Inflammatory macrophage (primary cell): ENCODE measurements at places on chromosomes 1 and 21.

GRCh38 chr1:54846716-54847284 is 40.2 kb downstream of the DHCR24 start:
- DNase-seq, result no peak

DNA sequence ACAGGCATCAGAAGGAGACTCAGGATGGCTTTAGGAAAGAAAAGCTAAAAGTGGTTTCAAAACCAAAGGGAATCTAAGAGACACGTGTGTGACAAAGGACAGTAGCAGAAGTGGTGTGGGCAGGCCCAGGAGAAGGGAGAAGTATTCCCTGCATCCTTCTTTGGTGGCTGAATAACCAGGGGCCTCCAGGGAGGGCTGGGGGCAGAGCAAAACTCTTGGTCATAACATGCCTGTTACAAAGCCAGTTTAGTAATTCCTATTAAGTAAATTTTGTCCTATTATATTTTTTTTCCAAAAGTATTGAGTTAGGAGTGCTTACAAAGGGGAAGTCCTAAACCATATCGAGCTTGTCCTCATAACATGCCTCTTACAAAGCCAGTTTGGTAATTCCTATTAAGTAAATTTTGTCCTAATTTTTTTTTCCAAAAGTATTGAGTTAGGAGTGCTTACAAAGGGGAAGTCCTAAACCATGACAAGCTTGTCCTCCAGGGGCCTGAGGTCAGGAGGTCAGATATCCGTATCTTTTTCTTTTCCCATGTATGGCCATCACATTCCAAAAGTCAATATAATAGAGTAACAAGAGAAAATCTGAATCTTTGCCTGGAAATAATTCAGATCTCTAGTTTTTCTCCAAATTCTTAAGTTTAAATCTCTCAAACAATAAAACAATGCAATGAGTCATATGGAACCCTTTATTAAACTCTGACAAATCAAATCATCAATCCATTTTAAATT is 509.2 kb downstream of the LTN1 start:
- no peak for DNase-seq

- no peak for DNase-seq
Observed at GRCh38 chr1:206568779-206569352, 43.4 kb downstream of the EIF2D start.

- DNase-seq, result no peak
Observed at GRCh38 chr21:41888749-41889376, 9.7 kb upstream of the PRDM15 start.

DNA sequence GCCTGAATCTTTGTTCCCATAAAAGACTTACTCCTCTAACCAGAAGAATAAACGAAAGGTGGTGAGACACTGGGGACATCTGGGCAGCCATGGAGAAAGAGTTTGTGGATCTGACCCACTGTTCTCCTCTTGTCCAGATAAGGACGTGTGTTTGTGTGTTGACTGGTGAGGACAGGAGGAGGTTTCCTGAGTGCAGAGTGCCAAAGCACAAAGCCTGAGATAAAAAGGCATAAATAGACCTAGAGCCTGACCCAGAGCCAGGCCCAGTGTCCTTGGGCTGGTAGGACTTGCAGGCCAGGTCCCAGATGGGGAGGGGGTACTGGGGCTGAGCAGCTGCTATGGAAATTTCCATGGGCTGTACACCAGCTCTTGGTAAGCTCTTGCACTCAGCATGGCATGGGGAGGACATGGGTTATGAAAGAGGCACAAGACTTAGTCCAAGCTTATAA is 19.6 kb upstream of the COQ8A start:
- no peak for DNase-seq

GRCh38 chr1:38608202-38608864 is 251.2 kb downstream of the RRAGC start:
- DNase-seq, result no peak

GRCh38 chr21:38669186-38669585 is 136.5 kb upstream of the ETS2 start:
- DNase-seq, result peak; percentile 45

- no peak for DNase-seq
Observed at GRCh38 chr1:213123087-213123486, 72.0 kb downstream of the RPS6KC1 start.

- DNase-seq, result no peak
Observed at GRCh38 chr1:31105646-31106045, 40.1 kb upstream of the PUM1 start.

DNA sequence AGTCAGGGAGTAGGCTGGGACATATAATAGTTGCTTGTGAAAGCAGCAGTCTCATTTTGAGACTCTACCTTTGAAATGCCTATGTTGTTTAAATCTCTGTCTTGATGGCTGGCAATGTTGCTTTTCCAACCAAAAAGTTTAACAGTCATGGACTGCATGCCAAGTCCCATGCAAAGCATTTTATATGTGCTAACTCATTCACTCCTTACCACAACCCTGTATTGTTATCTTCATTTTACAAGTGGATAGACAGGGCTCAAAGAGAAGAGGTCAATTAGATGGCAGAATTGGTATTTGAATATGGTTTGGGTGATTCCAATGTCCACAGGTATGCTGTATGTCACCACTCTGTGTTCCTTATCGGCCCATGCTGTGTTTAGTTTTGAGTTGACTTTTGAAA is 331.4 kb upstream of the USP24 start:
- no peak for DNase-seq

- no peak for DNase-seq
Observed at GRCh38 chr1:225847610-225848009, 34.6 kb downstream of the TMEM63A start.

DNA sequence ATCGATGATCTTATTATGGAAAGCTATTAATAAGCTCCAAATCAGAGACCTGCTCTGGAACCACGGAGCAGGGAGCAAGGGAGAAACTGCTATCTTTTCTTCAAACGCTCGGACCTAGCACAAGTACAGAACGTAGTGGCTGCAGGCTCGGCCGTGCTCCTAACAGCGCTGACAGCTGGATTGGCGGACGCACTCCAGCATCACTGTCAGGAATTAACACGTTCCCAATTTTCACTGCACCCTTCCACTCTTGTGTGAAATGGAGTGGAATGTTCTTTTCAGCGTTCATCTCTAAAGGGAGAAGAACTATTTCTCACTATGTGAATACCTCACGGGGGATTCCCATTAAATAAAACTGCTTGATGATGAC is 106.9 kb downstream of the ZNF281 start:
- DNase-seq, result no peak

- peak; percentile 97 for DNase-seq
Observed at GRCh38 chr1:206012086-206012859, 9.1 kb upstream of the RAB7B start.

DNA sequence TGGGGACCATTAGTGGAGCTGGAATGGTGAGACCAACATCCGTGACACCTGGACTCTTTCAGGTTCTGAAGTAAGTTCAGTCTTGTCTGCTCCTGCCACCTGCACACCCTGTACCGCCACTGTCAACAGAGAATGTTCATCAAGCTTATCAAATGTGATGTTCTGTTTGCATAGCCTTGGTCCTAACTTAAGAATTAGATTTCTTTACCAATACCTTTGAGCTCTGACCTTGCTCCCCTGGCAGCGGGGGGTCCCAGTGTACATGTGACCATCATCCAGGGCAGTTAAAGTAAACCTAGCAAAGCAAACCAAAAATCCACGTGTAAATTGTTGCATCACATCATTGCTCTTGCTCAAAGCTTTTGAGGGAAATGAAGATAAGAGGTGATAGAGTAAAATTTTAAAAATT is 14.5 kb downstream of the SLC25A33 start:
- no peak for DNase-seq

DNA sequence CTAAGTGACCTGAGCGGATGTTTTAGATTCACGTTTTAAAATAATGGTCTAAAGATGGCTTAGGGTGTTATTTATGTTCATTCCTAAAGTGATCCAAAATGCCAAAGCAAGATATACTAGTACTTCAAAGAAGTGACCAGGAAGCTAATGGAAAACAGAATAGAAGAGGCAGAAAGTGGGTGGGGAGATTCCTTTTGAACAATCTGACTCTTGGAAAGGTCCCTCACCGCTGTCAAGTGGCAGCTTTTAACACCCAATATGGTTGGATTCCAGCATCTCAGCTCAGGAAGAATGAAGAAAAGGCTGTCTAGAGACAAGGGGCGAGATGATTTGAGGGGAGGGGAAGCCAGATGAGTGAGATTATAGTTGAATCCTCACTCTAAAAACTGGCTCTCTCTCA is 90.3 kb downstream of the SCMH1 start:
- DNase-seq, result no peak

GRCh38 chr1:77468257-77468948 is 186.6 kb downstream of the AK5 start:
- no peak for DNase-seq

- DNase-seq, result no peak
Observed at GRCh38 chr1:97258597-97258996, 537.0 kb downstream of the PTBP2 start.

DNA sequence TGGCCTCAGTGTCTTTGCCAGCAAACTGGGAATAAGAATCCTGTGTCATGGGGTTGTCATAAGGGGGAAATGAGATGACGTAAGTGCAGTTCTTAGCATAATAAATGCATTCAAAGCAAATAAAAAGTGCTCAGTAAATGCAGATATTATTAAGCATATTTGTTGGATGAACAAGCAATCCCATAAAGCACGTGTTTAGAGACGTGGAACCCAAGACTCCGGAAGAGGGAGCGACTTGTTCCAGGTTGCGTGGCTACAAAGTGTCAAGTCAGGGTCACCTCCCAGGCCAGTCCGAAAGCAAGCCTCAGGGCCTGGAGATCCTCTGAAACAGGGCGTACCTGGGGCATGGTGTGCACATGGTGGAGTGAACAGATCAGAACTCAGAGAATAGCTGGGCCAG is 58.0 kb upstream of the LAPTM5 start:
- no peak for DNase-seq

GRCh38 chr1:183757061-183757460 is 47.9 kb upstream of the RGL1 start:
- DNase-seq, result no peak

GRCh38 chr1:11874258-11874562 is 15.5 kb upstream of the NPPB start:
- DNase-seq, result no peak

DNA sequence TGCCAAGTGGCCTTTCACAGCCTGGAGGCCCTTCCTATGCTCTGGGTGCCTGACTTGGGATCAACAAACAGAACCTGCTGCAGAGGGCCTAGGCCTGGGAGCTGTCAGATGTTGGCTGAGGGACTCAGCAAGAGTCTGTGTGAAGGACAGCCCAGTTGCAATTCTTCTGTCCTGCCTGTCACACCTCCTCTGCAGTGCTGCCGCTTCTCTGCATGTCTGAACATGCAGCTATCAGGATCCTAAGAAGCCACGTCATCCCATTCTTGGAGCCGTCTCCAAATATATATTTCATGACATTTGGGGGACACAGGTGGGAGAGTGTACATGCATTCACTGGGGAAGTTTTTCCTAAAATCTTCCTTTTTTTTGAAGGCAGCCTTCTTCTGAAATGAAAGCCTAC is 8.6 kb downstream of the FCAMR start:
- no peak for DNase-seq

GRCh38 chr21:23131177-23131576 is 2133.0 kb downstream of the NCAM2 start:
- no peak for DNase-seq

DNA sequence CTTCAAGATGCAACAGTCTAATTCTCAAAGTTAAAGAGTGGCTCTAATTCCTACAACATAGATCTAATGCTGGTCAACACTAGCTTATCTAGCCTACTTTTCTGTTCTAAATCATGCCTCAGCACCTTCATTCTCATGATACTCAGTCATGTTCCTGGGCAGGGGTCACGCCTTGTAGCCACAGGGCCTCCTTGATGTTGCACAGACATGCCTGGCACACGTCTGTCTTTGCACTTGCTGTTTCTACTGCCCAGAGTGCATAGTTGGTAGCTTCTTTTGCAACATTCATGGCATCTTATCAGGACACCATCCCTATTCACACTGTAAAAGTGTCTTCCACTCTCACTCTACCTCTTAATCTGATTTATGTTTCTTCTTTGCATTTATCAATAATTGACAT is 76.6 kb downstream of the TBX15 start:
- no peak for DNase-seq

DNA sequence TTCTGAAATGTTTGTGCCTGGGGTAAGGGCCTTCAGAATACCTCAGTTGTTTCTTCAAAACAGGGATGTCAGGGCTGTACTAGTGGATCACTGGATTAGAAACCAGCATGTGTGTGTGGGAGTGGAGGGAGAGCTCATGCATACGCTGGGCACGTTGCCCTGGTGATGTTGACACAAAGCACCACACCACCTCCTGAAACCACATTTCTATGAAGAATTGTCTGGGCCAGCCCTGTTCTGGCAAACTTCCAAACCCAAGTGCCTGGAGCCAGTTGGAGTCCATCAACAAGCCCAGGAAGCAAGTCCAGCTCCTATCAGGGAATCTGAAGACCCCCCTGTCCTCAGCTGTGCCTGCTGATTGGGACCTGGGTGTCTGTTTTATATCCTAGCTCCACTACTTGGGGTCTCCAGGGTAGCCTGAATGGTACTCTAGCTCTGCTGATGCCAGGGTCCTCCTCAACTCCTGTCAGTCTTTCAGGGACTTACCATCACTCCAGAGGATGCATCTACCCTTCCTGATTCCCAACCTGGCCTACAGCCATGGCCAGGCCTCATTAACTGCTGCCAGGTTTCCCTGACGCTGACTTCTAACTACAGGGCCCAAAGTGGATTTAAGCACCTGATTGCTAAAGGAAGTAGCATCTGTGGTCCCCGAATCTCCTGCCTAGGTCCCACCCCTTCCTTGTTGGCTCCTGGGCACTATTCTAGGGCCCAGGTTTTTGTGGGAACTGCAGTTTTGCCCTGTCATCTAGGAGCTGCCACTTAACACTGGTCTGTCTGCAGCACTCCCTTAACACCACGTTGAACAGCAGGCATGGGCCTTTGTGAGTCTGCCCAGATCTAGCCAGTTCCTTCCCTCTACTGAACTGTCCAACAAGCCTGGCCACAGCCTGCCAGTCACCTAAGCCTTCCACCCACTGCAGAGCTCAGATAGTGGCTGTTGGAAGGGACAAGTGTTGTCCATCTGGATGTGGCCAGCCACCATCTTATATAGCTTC is 45.5 kb downstream of the LPAR3 start:
- DNase-seq, result peak; percentile 83

- no peak for DNase-seq
Observed at GRCh38 chr1:165055581-165055980, 300.9 kb downstream of the LMX1A start.

DNA sequence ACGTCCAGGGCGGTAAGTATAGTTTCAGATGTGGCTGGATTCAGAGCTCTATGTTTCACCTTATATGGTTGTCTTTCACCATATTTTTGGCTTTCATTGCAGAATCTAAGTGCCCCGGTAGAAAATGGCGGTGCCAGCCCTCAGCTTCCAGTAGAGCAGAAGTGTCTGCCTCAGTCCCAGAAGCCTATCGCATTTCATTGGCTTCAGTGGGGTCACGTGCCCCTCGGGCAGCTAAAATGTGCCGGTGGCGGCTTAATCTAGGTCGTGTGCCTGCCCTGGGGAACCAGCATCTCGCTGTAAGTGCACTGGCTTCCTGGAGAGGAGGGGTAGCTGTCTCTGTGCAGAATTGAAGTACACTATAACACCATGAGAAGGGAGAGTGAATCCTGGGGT is 107.4 kb upstream of the MAGI3 start:
- DNase-seq, result no peak
